ENCODE measurements at places on chromosomes 3 and 15.

GRCh38 chr15:37134699-37135131, 34.4 kb upstream of the MEIS2 start:
- no peak for DNase-seq

DNA sequence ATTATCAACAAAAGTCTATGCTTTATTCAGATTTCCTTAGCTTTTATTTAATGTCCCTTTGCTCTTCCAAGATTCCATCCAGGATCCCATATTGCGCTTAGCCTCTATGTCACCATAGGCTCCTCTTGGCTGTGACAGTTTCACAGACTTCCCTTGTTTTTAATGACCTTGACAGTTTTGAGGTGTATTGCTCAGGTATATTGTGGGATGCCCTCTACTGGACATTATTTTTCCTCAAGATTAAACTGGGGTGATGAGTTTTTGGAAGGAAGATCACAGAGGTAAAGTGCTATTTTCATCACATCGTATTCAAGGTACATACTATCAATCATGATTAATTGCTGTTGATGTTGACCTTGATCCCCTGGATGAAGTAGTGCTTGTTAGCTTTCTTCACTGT, 99.1 kb upstream of the SMAD3 start:
- no peak for DNase-seq

- no peak for DNase-seq
These were observed 125.1 kb upstream of the STT3B start for GRCh38 chr3:31407665-31408064.

DNA sequence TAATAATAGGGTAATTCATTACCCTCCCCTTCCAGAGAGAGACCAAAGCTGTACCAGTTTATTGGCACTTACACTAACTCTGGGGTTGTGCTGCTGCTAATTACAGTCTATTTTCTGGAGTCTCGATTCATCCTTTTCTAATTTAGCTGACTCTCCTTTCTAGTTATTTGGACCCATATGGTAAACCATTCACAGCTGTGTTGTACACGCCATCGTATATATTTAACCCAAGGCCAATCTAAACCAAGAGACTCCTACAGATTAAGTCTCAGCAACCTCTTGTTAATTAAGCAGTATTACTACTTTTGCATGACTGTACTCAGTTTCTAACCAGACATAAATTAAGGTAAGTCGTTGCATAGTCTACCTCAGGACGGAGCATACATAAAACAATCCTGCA, 22.5 kb downstream of the ANXA2 start:
- DNase-seq: no peak

DNA sequence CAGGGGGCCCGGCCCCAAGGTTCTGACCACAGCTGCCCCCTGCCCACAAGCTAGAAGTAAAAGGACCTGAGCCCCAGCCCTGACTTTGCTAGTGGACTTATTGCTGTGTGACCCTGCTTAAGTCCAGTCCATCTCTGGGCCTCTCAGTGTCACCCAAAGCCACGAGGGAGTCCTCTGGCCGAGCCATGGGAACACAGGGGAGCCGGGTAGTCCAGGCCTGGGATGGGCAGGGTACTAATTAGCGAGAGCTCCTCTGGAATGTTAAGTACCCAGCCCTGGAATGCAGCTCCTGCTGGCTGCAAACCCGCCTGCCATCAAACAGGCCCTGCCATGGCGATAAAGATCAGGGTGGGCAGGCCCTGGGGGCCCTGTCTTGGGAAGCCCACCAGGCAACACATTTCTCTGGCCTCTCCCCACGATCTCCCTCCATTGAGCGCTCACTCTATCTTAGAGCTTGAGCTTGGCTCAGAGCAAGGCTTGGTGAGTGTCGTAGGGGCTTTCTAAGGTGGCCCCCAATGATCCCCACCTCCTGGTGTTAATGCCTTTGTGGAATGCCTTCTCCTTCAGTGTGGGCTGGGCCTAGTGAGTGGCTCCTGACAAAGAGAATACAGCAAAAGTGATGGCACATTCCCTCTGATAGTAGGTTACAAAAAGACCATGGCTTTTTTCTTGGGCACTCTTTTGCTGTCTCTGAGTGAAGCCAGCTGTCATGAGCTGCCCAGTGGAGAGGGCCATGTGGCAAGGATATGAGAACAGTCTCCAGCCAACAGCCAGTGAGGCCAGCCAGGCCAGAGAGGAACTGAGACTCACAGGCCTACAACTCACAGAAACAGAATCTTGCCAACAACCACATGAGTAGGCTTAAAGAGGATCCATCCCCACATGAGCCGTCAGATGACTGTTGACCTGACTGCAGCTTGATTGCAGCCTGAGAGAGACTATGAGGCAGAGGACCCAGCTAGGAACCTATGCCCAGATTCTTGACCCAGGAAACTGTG, 133.1 kb downstream of the SMAD6 start:
- no peak for DNase-seq

- DNase-seq: no peak
These were observed 2.5 kb downstream of the KLF13 start for GRCh38 chr15:31328969-31329639.

GRCh38 chr3:42118762-42119361, 27.7 kb downstream of the TRAK1 start:
- DNase-seq: no peak

DNA sequence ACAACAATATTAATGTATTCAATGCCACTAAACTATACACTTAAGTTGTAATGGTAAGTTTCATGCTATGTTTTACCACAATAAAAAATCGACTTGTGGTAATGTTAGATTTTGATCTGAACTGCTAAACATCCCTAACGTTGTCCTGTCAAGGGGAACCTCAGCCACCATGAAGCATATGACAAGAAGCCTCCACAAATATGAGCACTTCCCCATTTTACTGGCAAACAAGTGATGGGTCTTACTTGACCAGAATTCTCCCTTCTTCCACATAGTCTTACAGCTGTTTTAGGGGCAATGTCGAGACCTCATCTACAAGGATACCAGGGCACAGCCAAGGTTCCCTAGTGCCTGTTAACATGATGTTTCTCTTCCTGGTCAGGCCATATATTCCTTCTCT, 124.2 kb upstream of the ABI3BP start:
- DNase-seq: no peak

DNA sequence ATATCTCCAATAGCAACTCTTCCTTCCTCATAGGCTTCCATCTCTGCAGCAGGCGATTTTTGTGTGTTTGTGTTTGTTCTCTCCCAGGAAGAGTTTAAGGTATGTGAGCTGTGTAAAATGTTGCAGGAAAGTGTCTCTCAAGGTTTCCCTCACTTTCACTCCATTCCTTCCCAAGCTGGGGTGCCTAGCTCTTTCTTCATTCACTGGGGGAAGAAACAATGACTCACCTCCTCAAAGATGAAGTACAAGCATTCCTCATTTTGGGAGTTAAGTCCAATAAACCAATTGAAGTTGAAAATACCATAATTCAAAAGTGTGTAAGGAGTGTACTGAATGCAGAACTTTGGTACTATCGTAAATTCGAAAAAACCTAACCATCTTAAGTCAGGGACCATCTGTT, 422.7 kb upstream of the CFAP20DC start:
- DNase-seq: no peak

GRCh38 chr3:73604451-73604850, 20.3 kb downstream of the PDZRN3 start:
- no peak for DNase-seq

DNA sequence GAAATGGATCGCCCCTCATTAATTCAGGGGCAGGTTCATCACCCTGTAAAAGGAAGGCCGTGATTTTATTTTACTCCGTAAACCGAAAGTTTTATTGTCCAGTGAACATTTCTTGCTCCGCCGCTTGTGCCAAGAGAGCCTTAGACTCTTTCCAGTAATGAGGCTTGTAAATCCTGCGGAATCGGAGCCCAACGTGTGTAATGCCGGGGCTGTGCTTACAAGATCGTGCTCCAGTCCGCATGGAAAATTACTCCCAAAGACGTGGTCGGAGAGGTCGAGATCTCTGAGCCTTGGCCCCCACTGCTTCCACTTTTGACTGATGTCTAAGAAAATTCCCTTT, 649 bp upstream of the PLOD2 start:
- no peak for DNase-seq

DNA sequence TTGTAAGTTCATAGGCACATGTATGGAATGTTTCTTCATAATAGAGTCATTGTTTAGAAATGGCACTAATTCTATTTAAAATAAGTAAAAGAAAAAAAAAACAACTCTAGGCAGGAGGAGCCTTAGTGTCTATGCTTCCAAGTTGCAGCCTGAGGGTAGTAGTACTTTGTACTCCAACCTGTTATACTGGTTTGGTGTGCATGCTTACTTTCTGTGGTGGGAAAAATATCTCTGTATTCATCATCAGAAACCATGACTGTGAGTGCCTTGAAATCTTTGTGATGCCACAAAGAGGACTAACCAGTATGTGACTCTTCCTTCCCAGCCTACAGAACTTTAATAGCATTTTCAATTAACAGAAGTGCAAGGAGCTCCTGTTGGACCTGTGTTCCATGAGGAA, 4.4 kb downstream of the NAALADL2 start:
- DNase-seq: no peak

GRCh38 chr3:182370949-182371348, 422.4 kb upstream of the ATP11B start:
- DNase-seq: no peak

DNA sequence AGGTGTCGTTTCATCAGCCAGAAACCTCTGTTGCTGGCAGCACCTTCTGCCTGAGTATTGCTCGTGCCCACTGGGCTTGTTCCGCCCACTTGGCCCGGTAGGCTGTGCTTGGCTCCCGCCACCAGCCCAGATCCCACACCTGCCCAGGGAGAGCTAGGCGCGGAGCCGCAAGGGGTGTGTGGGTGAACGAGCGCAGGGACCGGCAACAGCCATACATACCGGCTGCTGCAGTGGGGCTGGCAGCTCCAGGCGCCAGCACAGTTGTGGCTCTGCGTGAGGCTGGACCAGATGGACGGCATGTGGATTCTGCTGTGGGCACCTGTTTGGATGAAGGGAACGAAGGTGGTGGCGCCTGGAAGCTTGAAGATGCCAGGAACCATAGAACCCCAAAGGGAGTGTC, 331.5 kb upstream of the MCTP2 start:
- DNase-seq: no peak

DNA sequence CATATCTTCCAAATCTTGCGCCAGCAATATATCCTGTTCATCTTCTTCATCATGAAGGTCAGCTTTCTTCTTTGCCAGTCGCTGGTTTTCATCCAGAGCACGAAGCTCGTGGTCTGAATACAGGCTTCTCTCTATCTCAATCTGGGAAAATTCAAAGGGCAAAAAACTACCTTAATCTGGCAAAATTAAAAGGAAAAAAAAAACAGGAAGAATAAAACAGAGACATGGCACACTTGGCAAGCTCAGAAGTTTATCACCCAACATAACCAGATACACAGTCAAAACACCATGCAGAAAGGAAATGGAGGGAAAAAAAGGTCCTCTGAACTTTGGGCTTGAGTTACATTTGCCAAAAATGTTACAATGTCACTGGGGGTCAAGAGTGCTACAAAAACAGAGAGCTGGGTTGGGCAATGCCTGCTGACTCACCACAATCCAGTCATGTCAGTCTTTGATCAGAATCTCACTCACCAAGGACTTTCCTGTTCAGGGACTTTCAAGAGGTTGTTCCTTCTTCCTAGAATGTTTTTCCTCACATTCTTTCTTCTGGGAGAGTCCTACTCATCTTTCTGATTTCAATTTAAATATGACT, 1.5 kb downstream of the MRPL46 start:
- DNase-seq: no peak

GRCh38 chr3:260898-261297, 64.3 kb downstream of the CHL1 start:
- no peak for DNase-seq

- DNase-seq: no peak
These were observed 222.3 kb downstream of the ZMAT3 start for GRCh38 chr3:178849199-178849910.

DNA sequence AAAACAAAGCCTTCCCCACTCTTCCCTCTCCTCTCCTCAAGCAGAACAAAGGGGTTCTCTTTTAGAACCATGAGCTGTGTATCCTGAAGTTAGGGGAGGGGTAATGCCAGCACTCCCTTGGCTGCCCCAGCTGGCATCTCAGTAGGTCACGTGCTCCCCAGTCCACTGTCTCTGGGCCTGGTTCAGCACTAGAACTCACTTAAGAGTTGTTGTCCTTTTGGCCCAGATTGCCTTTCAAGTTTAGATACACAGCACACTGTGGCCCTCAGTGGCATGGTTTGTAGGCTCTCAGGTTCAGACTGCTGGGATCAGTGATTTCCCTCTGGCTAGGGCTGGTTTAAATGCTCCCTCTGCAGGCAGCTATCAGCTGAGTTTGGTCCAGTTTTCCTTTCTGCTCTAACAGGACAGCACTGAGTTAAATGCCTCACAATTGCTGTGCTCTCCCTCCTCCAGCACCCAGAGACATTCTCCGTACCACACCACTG, 188.4 kb upstream of the ST8SIA2 start:
- no peak for DNase-seq

- no peak for DNase-seq
These were observed 804 bp upstream of the BRPF1 start for GRCh38 chr3:9730657-9731205.

- DNase-seq: peak; percentile 34
These were observed 1.5 kb downstream of the MGA start for GRCh38 chr15:41661518-41662225.

DNA sequence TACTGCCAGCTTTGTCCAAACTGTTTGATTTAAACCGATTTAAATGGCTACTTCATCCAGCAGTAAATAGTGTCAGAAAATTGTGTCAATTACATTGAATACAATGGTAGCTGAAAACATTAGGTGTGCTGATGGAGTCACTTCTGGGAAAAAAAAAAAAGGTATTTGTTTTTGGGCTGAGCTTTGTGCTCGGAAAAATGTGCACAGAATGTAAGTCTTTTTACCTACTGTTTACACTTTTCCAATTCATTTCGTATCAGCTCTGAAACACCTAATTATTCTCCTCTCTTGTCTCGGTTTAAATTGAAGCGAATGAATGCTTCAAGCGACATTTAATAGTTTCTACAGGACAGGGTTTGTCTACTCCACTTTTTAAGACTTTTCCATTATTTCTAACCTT, 1078.4 kb downstream of the ROBO1 start:
- DNase-seq: no peak

- no peak for DNase-seq
These were observed 1.7 kb downstream of the FLNB start for GRCh38 chr3:58009749-58010535.

- no peak for DNase-seq
These were observed 56.9 kb downstream of the AMOTL2 start for GRCh38 chr3:134317106-134317947.

GRCh38 chr3:58332575-58333188, at the start of gene PXK:
PXK (plus strand) TSS chr3:58332892; CDS start chr3:58332989, 97 bp downstream.
- DNase-seq: peak; percentile 34

DNA sequence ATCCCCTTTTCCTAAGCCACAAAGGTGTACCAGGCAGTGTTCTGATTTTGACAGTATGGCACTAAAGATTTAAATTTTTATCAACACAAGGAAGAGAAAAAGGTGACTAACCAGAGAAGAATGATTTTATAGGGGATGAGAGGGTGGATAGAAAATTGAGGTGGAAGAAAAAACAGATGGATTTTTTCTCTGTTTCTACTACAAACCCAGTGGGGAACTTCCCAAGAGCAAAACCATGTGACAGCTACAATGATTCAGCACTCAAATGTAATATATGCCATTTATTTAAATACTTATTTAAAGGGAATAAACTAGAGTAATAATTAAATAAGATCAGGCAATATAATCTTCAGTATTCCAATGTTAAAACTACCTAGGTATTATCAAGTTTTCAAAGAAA, 11.1 kb downstream of the DCUN1D1 start:
- DNase-seq: no peak

- DNase-seq: no peak
These were observed 464.3 kb upstream of the RGMA start for GRCh38 chr15:93553167-93553935.
